Smooth muscle cell of trachea (primary cell): ENCODE measurements at places on chromosomes 3 and 15. TPM values are rescaled to one million over a fixed set of nuclear protein-coding genes. Genes with fewer than 3 reads are reported as not detected.

The ADPRH gene
- total RNA-seq = 3.6 and 4.3 TPM in 2 replicates

The CYP8B1 gene
- total RNA-seq = not detected in 2 replicates

The IL17RB gene
- under 0.01 and 0.17 TPM in 2 replicates for total RNA-seq

The GOLGA8F gene
- under 0.01 TPM in 1 of 2 replicates, not detected in the other for total RNA-seq

The HHATL gene
- total RNA-seq = not detected in 2 replicates

The SNTN gene
- not detected in 2 replicates for total RNA-seq
